CD4-positive, alpha-beta T cell treated with Interleukin-1 beta for 1 hour (primary cell): ENCODE measurements at places on chromosomes 7 and 10.

DNA sequence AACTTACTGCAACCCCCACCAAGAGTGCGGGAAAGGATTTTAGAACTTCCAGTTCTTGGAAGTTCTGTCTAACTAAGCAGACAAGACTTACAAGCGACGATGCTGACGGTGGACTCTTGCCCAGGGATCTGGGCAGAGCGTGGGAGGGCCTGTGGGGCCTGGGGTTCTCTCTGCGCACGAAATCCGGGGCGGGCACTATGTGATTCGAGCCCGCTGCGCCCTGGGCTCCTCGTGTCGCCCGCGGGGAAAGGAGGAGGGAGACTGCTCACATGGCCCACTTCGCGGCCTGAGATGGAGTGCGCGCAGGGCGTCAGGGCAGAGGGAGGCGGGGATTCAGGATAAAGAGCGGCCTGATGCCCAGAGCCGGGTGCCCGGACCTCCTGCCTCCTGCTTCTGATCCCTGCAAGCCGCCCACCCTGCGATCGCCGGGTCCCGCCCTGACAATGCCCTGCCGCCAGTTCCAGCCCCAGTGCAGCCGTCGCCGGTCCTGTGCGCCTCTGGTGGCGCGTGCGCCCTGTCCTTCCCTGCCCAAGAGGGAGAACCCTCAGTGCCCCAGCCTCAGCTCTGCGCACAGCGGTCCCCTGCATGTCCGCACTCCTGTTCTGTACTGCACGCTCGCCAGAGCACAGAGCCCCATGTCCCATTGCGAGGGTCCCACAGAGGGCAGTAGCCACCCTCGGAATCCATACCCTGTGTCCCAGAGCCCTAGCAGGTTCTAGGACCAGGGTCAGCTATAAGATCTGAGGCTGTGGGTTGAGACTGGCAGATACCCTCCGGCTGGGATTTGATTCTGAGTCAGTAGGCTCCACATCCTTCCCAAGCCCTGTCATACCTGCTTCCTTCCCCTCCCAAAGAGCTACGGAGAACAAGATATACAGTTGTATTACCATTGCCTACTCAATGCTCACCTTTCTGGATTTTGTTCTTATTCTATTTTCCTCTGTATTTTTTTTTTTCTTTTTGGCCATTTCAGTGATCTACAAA, 99.4 kb upstream of the TMEM106B start:
- no peak for DNase-seq

DNA sequence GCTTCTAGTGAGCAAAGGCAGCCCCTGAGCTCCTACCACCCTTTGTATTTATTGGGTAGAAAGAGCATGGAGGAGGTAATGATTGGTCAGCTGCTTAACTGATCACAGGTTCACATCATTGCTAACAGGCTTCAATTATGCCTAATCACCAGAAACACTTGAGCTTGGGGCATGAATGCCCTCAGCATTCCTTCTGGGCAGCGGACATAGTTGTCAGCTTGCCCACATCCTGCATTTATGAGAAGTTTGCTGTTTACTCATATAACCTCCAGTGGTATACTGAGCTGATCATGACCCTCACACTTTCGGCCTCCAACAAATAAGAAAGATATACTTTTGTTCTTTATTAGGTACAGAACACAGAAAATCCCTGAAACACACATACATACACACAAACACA, 140.3 kb upstream of the ODAD2 start:
- no peak for DNase-seq

GRCh38 chr10:35924759-35925158, 282.7 kb upstream of the FZD8 start:
- DNase-seq: no peak

GRCh38 chr10:34715511-34716187, 99.4 kb downstream of the PARD3 start:
- no peak for DNase-seq

DNA sequence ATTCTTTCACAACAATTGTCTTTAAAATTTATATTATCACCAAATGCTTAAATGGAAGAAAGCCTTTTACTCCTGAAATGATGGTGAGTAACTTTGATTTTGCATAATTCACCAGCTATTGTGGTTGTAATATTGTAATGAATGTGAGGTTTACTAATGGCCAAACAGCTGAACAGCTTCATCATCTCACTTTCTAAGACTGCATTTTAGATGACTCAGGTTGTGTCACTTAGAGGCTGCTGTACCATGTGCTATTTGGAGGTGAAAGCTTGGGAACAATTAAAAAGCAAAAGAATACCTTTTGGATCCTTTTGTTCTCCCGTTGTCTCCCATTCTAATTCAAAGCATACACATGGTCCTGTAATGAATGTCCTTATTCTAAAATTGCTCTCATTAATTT, 604.0 kb upstream of the PFKP start:
- no peak for DNase-seq

DNA sequence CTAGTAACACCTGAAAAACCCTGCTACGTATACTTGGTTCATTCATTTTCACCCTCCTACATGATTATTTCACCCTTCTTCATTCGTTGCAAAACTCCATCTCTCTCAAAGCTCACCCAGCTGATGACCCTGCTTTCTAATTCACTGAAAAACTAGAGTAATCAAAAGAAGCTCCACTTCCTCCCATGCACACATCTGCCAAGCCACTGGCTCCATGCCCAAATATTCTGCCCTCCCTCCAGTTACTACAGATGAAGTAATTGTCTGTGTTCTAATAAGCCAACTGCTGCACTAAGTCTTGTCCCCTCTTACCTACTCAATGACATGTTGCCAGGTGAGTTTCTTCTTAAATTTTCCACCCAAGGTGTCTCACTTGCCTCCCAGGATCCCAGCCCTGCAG, 96.9 kb upstream of the CCDC71L start:
- no peak for DNase-seq

DNA sequence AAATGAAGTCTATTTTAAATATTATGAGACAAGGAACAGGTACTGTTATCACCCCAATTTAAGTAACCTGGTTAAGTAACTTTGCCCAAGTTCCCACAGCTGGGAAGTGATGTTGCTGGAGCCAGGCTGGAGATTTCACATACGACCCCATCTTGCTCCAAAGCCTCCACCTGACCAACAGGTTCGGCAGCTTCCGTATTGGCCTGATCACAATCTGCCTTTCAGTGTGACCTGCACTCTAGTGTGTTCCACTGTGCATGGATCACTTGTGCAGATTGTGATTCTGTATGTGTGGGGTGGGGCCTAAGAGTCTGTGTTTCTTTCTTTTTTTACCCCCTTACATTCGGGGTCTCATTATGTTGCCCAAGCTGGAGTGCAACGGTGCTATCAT, 66.1 kb downstream of the PRTFDC1 start:
- no peak for DNase-seq
